Stimulated activated CD4-positive, alpha-beta T cell treated with anti-CD3 and anti-CD28 coated beads, Interleukin-1b, Interleukin-23, amount 100 ng/mL, for 1 hour (primary cell): ENCODE measurements at places on chromosomes 4 and X.

GRCh38 chr4:24878636-24879016 lies 34.2 kb downstream of the CCDC149 start:
- DNase-seq: no peak

DNA sequence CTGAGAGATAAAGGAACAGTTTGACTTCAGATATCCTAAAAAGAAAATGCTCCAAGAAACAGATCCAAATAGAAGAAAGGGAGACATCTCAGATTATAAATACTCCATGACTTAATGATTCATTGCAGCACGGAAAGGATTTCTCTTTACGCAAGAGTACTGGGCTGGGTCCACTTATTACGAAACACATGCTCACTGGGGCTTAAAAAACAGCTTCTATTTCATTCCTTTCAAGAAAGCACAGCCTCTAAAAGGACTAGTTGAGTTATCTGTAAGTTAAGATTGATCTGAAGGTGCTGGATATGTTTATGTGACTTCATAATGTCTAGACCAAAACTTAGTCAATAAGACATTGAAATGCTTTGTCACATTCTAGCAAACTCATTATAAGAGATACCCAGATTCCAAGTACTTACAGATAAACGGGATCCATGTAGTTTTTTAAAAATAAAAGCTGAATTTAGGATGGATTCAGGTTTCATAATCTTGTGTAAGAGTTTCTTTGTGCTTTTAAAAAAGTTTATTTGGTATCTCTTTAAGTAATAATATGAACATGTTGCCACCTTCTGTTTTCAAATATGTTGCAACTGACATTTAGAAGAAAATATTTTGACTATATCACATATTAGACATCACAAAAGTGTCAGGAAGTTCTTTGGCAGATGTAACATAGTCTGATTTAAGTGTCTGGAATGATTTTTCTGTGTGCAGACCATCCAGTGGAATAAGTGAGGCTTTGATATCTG lies 109.5 kb upstream of the MYOZ2 start:
- no peak for DNase-seq

DNA sequence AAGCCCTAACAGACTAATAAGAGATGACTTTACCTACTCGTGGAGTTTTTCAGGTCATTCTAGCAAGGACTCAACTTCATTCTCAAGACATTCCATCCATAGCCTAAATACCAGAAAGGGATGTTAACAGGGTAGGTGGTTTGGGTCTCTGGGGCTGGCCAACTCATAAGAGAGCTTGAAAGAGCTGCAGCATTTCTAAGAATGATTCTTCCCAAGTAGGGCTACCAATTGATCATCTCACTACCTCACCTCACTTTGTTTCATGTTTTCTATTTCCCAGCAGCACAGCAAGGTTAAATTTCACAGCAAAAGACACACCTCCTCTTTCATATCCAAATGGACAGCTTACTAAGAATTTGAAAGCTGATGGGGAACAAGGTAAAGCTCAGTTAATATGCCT lies 614.8 kb upstream of the DIPK2B start:
- no peak for DNase-seq

GRCh38 chr4:22515888-22516541 lies at the start of gene ADGRA3:
TSS of gene ADGRA3 (minus strand) at chr4:22516066. CDS start at chr4:22515784, 282 bp downstream.
- peak; percentile 17 for DNase-seq

DNA sequence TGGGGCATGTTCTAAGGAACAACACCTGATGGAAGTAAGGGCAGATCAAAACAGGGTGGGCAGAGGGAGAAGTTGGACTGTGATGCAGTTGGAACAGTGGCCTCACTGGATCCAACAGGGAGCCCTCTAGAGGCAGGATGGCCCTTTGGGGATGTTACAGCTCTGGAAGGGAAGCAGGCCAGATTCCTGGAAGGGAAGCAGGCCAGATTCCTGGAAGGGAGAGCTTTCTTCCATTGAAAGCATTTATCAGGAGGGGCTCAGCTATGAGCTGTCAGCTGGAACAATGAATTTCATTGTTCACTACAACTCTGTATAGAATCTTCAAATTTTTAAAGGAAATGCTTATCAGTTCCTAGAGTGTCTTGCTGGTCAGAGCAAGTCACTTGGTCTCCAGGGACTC lies 17.7 kb downstream of the IL15 start:
- no peak for DNase-seq

DNA sequence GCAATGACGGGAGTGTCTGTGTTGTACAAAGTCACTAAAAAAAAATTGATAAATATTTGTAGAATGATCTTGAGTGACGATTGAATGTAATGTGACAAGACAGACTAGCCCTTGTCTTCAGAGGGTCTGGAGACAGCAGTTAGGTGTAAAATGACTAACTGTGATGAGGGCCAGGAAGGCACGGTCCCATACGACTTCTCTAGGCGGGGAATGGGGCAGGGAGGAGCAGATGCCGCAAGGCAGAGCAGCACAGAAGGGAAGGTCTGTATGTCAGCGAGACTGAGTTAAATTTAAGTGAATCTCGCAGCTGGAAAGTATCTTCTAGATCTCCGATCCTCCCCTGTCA lies 405 bp downstream of the CENPE start:
- no peak for DNase-seq

DNA sequence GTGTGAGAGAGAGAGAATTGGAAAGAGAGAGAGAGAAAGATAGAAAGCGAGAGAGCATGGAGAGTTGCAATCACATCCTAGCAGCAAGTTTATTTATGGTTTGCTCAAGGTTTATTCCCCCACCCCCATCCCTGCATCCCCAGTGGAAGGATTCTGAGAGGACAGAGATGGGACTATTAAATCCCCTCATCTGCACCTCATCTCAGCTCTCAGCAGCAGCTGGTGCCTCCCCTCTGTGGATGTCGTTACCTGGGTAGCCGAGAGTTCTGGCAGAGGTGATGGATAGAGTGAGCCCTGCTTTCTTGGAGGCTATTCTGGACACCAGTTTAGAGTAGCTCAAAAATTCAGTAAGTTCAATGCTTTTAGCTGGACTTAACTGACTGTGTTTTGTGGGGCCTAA lies 132.0 kb upstream of the RAI2 start:
- no peak for DNase-seq

- DNase-seq: no peak
These were observed 125.4 kb downstream of the ATP8A1 start for GRCh38 chr4:42531341-42532030.

DNA sequence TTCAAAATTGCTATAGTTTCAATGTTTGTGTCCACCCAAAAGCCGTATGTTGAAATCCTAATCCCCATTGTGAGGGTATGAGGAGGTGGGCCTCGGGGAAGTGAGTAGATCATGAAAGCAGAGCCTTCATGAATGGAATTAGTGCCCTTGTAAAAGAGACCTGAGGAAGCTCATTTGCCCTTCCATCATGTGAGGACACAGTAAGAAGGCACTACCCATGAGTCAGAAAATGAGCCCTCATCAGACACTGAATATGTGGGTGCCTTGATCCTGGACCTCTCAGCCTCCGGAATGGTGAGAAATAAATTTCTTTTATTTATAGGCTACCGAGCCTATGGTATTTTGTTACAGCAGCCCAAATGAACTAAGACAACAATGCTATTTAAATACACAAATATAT lies 57.7 kb upstream of the EFHC2 start:
- no peak for DNase-seq

- no peak for DNase-seq
These were observed 115.2 kb upstream of the LNX1 start for GRCh38 chr4:53706422-53707032.

GRCh38 chr4:183887351-183887750 lies 17.8 kb upstream of the STOX2 start:
- no peak for DNase-seq

GRCh38 chrX:35890699-35891098 lies 28.8 kb upstream of the CFAP47 start:
- no peak for DNase-seq

GRCh38 chrX:72029483-72030411 lies 102.0 kb downstream of the RTL5 start:
- no peak for DNase-seq

GRCh38 chr4:87679449-87680169 lies 29.5 kb downstream of the DMP1 start:
- no peak for DNase-seq

GRCh38 chrX:45697591-45697990 lies 496.9 kb upstream of the DIPK2B start:
- DNase-seq: no peak

GRCh38 chr4:56618734-56619133 lies 62.4 kb downstream of the HOPX start:
- DNase-seq: no peak

GRCh38 chrX:134676436-134676835 lies 18.2 kb upstream of the PLAC1 start:
- DNase-seq: no peak

- no peak for DNase-seq
These were observed 211.6 kb downstream of the DCLK2 start for GRCh38 chr4:150289881-150290280.

DNA sequence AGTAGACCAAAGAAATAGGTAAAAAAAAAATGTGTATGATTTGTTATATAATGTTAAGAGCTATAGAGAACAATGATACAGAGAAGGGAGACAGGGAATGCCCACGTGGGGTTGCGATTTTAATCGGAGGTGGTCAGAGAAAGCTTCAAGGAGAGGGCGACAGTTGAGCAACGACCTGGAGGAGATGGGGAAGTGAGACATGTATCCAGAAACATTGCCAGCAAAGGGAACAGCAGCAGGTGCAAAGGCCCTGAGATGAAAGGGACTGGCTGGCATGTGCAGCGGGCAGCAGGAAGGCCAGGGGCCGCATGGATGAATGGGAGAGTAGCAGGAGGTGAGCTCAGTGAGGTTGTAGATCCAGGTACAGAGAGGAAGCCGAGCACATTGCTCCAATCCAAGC lies 32.9 kb downstream of the NIPAL1 start:
- no peak for DNase-seq

GRCh38 chr4:113618205-113618604 lies 143.3 kb downstream of the CAMK2D start:
- DNase-seq: no peak

GRCh38 chr4:4541040-4541631 lies 712 bp downstream of the STX18 start:
- no peak for DNase-seq

DNA sequence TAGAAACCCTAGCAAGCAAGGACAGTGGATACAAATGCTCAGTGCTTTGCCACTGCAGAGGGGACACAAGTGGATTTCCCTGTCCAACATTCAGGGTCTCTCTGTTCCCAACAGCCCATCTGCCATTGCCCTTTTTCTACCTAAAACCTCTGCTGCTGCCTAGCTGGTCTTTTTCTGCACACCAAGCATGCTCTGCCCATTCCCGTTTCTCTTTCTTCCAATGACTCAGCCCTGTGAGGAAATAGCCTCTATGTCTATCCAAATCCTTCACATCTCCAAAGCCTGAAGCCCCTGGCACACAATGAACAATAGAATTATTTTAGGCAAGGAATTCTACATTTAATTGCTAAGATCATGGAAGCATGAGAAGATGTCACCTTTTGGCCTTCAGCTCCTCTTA lies 5.7 kb upstream of the AMELX start:
- no peak for DNase-seq

- no peak for DNase-seq
These were observed 97.2 kb upstream of the EOLA2 start for GRCh38 chrX:150035531-150035930.

DNA sequence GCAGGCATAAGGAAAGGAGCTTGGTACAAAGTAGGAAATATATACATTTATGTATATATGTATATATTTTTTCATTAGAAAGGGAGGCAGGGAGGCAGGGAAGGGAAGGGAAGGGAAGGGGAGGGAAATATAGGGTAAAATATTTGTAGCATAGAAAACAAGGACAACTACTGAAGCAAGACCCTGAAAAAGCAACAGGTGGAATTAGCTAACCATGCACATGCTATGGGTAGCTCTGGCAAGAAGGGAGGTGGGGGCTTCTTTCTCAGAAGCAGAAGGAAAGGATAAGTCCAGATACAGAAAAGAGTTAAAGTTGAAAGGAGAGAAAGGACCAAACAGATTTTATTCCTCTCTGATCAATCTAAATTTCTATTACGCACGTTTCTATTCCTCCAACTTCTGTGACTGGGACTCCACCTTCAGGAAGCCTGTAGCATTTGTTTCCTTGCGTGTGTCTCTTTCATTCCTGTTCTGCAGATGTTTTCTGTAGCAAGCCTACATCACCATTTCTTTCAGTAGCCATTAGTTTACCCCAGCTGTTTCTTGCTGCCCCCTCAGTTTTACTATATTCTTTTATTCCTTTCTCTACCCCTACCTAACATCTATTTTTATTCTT lies 82.9 kb downstream of the OR13H1 start:
- no peak for DNase-seq

- no peak for DNase-seq
These were observed 19.8 kb upstream of the TMLHE start for GRCh38 chrX:155632431-155633100.

DNA sequence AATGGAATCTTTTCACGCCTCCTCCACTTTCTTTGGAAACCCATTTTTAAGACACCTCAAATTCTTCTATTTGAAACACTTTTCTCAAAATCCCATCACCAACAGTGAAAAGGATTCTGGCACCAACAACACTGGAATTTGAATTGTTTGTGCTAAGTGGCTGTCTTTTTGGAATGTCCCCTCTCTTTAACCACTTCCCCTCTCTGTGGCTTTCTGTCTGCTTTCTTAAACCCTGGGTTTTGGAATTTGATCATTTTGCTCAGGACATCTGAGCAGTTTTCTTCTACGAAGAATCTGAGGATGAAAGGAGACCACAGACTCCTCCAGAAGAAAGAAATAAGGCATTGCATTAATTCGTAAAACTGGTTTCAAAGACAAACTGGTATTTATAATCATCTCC lies 89.0 kb downstream of the MXRA5 start:
- DNase-seq: no peak

DNA sequence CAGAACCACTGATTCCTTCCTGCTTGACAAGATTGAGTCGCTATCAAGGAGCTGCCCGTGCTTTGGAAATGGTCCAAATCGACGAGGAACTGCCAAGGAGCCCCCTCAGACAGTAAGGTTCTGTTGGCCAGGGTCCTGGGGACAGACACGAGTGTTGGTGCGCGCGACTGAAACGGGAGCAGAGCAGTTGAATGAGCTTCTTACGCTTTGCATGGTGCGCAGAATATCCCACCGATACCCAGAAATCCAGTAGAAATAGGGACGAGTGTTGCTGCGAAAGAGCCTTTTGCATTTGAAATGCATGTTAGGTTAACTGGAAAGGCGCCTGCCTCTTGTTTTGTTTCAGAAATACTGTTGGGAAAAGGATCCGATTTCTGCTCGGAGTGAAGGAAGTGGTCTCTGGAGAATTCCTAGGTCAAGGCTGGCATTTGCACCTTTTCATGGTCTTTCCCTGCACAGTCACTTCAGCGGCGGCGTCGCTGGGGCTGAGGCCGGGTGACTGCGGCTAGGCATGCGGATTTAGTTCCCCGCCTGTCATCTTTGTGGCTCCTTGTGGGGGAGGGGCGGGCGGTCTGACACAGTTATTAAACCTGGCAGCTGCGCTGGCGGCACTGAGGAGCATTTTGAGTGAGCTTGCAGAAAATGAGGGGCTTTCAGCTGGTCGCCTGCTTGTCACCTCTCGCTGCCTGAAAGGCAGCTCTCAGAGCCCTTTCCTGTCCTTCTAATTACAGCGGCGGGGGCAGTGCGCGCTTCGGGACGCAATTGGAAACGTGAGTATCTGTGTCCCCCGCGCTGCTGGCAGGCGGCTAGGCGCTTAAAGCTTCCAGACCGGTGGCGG lies 51.5 kb upstream of the TRIM2 start:
- DNase-seq: peak; percentile 7
